ENCODE measurements at places on chromosomes 12 and 14.

DNA sequence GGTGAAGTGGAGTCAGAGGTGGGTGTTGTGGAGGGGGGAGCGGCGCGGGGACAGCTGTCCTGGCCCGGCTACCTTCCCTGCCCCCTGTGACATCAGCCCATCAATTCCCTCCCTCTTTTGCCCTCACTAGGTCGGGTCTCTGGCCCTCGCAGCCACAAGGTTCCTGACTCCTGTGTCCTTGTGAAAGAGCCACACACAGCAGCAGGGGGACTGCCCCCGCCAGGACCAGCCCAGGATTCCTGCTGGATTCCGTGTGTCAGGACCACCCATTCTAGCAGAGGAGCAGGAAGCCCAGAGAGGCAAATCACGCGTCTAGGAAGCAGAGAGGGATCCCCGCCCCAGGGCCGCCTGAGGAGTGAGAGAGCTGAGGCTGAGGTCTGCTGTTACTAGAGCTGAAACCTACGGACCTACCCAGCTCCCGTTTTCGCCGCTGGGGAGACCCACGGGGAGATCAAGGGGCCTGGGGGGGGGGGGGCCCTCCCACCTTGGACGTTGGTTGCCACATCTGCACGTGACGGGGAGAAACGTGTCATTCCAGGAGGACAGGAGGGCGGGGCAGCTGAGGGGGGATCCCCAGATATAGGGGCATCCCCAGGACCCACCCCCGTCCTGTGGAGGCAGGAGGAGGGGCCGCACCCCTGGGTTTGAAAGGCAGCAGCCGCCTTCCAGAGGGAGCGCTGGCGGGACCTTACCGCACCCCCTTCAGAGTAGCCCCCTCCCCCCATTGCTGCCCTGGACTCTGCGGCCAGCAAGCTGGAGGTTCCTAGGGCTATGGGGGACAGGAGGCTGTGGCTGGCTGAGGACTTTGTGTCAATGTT lies 12.5 kb upstream of the INF2 start:
- no peak for DNase-seq

DNA sequence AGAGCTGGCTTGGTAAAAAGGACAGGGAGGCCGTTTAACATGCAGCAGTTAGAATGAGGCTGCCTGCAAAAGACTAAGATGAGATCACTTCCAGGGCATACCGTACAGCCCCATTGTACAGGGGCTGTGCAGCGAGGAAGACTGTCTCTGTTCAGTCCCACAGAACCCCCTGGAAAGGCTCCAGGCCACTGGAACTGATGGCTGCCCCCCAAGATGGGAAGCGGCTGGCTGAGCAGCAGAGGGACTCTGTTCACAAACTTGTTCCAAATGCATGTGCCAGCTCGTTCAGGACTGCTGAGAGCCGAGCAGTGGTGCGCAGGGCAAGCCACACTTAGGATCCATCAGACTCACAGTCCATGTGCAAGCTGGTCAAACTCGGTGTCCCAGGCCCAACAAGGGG lies 82.9 kb downstream of the CHGA start:
- DNase-seq = no peak

- DNase-seq = no peak
Measured at GRCh38 chr14:24437020-24437735, 5.4 kb downstream of the SDR39U1 start.

- no peak for DNase-seq
Measured at GRCh38 chr12:100381379-100381778, 24.5 kb downstream of the SLC17A8 start.

DNA sequence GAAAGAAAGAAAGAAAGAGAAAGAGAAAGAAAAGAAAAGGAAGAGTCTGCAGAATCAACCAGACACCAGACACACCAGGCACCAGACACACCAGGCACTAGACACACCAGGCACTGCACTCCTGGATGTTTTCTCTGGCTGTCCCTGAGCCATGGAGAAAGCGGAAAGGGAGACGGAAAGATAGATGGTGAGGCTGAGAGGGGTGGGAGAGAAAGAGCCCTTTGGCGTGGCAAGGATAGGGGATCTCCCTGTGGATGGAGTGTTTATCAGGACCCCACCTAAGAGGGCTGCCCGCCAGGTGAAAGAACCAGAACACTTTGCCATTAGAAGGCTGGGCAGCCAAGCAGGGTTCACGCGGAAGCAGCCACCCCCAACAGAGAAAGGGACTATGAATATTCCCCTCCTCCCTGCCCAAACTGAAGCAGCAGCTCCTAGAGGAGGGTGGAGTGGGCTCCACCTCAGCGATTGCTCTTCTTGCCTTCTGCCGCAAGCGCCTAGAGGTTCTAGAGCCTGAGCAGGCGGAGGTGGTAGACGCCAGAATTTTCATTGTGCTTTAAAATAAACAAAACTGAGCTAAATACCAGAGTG lies 13.4 kb downstream of the ST8SIA1 start:
- DNase-seq = no peak

DNA sequence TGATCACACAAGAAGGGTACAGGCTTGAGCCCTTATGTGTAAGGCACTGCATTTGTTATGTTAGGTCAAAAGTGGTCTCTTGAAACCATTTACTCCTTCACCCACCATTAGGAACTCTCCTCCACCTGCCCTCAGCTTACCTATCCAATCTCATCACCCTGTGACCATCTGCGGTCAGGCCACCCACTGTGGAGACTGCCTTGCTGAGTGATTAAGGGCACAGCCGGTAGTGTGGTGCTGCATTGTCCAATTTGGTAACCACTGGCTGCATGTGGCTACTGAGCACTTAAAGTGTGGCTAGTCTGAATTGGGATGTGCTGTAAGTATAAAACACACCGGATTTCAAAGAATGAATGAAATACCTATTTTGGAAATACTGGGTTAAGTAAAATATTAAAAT lies 177.1 kb upstream of the PARP11 start:
- DNase-seq = no peak

- DNase-seq = no peak
Measured at GRCh38 chr14:97571201-97571600, 774.0 kb downstream of the VRK1 start.

DNA sequence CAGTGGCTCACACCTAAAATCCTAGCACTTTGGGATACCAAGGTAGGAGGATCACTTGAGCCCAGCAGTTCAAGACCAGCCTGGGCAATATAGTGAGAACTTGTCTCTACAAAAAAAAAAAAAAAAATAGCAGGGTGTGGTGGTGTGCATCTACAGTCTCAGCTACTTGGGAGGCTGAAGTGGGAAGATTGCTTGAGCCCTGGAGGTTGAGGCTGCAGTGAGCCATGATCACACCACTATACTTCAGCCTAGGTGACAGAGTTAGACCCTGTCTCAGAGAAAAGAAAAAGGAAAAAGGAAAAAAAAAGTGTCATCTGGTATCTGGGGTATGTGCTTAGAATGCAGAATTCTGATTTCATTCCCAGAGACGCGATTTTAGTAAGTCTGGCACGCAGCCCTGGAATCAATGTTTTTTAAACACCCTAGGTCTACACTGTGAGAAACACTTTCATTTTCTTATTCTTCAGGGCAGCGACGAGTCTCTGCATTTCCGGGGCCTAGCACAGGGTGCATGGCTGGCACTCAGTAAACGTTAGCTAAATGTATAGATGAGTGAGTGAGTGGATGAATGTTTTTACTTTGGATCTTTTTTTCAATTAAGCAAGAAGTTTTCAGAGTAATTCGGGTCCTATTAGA lies 243.8 kb upstream of the PWP1 start:
- DNase-seq = no peak

- DNase-seq = no peak
Measured at GRCh38 chr12:15701206-15701605, 88.0 kb downstream of the EPS8 start.

GRCh38 chr12:30021051-30021833 lies 237.5 kb upstream of the TMTC1 start:
- DNase-seq = no peak

- DNase-seq = no peak
Measured at GRCh38 chr14:47297374-47297773, 378.0 kb downstream of the MDGA2 start.

GRCh38 chr12:80269803-80270552 lies 170.6 kb downstream of the OTOGL start:
- DNase-seq = no peak

DNA sequence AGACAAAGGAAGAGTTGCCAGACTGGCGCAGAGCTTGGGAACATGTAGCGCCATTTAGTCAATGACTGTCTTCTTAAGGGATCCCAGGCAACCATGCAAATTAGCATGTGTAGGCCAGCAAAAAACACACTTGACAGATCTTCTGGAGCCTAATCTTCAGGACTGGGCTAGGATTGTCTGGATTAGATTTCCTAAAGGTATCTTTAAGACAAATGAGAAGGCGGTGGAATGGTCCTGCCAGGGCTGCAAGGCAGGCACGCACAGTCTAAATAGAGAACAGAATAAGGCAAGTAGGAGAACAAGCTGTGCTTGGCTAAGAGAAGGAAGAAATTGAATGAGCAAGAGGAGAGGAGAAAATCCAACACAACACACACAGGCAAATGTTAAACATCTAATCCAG lies 80.0 kb downstream of the CIT start:
- DNase-seq = no peak

GRCh38 chr12:84937415-84937814 lies 24.8 kb upstream of the SLC6A15 start:
- DNase-seq = no peak

GRCh38 chr14:50758945-50759344 lies 72.0 kb downstream of the NIN start:
- DNase-seq = no peak

DNA sequence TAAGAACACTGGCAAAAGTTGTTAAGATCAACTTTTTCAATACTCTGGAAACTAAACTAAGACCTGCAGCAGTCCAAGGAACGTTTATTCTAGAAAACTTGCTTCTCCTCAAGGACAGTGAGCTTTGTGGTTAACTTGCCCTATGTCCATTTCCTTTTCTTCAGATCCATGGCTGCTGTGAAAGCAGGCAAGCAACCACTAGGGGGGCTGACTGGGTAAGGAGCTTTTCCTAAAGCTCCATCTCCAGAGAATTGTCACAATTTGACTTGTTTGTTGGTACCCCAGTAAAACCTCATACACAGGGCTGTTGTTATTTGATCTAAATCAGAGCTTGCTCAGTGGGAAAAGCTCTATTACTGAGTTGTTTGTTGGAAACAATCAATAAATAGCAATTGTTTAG lies 10.1 kb upstream of the RPL10L start:
- DNase-seq = no peak

- no peak for DNase-seq
Measured at GRCh38 chr12:1453810-1454209, 140.6 kb downstream of the FBXL14 start.

DNA sequence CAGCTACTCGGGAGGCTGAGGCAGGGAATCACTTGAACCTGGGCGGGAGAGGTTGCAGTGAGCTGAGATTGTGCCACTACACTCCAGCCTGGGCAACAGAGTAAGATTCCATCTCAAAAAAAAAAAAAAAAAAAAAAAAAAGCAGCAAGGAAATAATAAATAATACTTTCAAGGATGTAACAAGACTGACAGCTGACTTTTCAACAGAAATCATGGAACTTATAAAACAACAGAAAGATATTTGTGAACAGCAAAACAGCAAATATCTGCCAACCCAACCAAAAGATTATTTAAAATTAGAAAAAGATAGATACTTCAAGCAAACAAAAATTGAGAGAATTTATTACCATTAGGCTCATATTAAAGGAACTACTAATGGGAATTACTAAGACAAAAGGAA lies 115.1 kb downstream of the TSHR start:
- DNase-seq = no peak

DNA sequence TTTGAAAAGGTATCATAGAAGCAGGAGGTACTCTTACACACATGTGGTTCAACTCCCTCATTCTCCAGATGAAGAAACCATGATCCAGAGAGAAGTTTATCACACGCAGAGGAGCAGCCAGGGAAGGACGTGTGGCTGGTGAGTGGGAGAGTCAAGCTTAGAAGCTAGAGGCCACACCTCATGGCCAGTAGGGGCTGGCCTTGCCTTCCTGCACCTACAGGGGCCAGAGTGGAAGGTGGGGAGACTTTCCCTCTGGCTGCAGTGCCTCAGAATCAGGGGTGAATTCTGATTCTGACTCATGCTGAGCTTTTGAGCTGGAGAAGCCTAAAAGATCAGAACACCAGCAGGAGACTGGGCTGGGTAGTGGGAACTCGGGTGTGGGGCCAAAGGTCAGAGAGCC lies 1067.9 kb downstream of the BCL11B start:
- no peak for DNase-seq

DNA sequence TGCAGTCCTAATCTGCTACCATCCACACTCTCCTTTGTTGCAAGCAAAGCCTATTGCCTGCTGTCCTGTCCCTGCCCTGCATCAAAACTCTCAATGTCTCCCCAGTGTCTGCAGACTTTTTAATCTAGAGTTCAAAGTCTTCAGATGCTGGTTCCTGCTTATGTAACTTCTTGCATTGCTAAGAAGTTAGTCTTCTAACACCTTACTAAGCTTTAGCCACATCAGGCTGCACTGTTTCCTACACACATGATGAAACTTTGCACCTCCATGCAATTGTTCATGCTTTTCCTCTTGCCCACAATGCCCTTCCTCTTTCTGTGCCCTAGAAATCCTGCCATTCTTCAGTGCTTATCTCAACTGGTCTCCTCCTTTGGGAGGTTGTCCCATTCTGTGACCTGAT lies 16.2 kb upstream of the DICER1 start:
- DNase-seq = no peak

- no peak for DNase-seq
Measured at GRCh38 chr12:104510145-104510872, 53.6 kb downstream of the CHST11 start.

- no peak for DNase-seq
Measured at GRCh38 chr12:131024026-131024425, 70.3 kb downstream of the ADGRD1 start.

DNA sequence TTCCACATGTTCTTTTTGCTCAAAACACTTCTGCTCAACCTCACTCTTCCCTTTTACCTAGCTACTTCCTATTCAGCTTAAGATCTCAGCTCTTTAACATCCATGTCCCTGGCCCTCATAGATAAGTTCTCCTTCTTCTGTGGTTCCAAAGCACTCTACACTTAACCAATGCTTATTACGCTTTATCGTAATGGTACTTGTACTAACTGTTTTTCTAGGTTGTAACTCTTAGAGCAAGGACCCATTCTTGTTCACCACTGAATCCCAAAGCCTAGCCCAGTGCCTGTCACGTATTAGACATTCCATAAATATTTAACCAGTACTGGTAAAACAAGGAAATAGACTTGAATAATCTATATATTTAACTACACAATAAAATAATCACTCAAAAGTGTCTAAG lies 5.3 kb downstream of the SLC41A2 start:
- DNase-seq = no peak

GRCh38 chr12:116002890-116003536 lies 274.5 kb downstream of the MED13L start:
- no peak for DNase-seq

DNA sequence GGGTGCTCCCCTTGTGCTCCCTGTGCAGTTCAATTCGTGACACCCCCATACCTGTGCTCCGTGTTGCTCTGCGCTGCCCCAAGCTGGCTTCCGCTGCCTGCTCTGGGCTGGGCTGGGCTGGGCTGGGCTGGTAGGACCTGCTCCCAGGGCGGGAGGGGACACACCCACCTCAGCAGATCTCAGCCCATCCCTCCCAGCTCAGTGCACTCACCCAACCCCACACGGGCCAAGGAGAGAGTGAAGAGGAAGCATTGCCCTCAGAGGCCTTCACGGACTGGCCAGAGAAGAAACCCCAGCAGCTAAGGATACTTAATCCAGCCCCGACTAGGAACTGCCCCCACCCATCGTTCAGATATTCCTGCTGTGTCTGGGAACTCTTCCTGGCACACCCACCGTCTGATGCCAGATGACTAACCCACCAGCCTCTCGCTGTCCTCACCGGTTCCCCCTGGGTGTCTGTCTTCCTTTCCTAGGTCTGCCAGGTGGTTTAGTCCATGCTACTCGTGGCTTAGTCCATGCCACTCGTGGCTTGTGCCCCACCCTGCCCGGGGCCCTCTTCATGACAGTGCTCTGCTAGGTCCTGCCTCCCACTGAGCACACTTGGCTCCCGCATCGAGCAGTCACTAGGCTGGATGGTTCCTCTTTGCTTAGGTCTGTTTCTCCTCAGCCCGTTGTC lies at the start of gene LPAR5:
LPAR5 (minus strand) TSS at position 104 of the 676 bp plus-strand sequence. CDS start 14,711 bp downstream, outside the sequence.
- DNase-seq = no peak

All from AG04449 (cell line).